ENCODE measurements at places on chromosomes 1 and 21. TPM values are rescaled to one million over a fixed set of nuclear protein-coding genes. Genes with fewer than 3 reads are reported as not detected.

GRCh38 chr1:161099090-161099802 is 1.1 kb downstream of the KLHDC9 start:
- DNase-seq = no peak

- no peak for DNase-seq
Measured at GRCh38 chr1:54812801-54813484, 11.8 kb upstream of the TTC22 start.

DNA sequence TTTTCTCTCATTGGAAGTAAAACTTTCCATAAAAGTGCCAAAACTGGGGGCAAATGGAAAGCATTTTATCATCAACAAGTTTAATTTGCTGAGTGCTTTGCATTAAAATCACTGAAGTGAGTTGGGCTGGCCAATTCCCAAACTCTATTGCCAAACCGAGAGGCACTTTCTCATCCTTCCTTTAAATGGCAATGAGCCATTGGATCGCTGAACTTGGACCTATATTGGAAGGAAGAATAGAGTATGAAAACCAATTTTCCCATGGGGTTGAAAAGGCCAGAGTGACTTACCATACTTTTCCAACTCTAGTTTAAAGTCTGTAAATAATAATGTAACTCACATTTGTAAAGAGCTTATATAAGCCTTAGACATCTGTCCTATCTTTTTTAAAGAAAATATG is 189.1 kb upstream of the C1orf87 start:
- DNase-seq = no peak

DNA sequence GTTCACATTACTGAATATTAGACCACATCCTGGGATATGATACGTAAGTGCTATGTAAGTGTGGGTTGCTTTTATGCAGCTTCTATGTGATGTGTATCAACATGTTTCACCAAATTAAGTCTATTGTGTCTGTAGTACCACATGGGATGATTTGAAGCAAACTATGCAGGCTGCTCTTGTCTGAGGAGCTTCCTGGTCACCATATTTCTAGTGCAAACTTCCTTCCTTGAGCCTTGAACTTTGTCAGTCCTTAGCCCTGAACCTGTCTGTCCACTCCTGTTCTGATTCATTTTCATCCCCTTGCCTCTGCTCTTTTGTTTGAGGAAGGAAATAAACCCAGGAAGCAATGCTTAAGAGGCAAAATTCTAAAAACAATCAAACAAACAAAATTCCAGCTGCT is 117.5 kb upstream of the VANGL1 start:
- no peak for DNase-seq

ANKRD13C gene
- 17.8 TPM for total RNA-seq

DNA sequence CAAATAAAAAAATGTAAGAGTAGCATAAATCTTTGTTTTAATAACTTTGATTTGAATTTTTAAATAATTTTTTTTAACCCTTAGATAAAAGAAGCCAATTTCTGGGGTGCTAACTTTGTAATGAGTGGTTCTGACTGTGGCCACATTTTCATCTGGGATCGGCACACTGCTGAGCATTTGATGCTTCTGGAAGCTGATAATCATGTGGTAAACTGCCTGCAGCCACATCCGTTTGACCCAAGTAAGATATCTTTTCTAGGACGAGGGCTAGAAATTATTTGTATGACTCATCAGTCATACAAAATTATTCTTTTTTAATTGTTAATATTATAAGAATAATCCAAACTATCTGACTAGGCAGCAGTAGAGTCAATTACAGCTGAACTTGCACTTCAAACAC is 71.2 kb downstream of the GPR161 start:
- DNase-seq = no peak

DNA sequence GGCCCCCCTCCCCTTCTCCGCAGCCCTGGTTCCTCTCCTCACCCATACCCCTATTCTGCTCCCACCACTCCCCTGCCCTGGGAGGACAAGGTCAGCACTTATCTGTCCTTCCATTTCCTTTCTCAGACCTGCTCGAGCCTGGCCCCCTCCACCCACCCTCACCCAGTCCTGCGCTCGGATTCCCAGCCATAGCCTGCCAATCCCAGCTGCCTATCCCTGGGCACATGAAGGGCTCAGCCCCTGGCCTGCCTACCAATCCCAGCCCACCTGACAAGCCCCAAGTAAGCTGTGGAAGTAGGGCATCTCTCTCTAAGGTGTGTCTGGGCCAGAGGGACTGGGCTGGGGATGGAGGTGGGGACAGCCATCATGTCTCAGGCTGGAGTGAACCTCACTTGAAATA is 5.4 kb downstream of the BLACAT1 start:
- DNase-seq = no peak

GRCh38 chr1:55572878-55573734 is 357.9 kb upstream of the USP24 start:
- no peak for DNase-seq

GRCh38 chr1:156070548-156070947 is 9.6 kb downstream of the RAB25 start:
- DNase-seq = no peak

DNA sequence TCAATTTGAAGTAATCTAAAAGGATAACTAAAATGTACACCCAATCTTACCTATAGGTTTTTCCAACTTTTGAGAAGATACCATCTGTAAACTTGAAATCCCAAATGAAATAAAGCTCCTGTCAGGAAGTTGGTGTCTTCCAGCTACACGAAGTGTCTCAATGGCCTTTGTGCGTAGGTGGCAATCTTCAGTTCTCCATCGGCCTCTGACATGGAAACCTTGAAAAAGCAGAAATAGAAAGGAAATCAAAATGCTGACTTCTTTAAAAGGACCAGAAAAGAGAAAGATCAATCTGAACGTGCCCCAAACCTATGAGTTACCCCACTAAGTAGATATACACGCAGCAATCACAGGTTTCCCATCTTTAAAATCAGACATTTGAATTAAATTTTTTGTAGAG is 10.0 kb downstream of the MKNK1 start:
- DNase-seq = no peak

HMGCS2 gene
- not detected for total RNA-seq

DNA sequence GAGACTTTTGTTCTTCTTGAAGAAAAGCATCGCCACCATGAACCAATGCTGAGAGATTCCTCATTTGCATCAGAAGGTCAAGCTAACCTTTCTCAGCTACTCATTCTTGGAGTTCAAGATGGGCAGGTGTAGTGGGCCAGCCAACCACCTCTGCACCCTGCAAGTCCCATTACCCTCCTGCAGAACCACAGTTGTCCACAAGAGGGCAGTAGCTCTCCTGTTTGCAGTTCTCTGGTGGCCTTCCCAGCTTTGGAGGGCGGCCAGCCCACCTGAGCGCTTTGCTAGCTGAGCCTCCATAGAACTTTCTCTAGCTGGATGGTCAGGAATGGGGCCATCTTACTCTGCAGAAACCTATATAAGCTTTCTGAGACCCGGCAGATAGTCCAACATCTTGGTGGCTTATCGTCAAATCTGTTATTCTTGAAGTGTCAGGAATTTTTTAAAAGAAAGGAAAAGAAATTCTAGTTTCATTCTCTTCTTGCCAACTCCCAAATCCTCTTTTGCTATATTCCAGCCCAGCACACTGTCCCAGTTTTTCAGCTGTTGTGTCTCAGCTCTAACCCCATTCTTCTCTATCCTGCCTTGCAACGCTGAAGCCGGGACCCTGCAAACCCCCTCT is 11.0 kb upstream of the LMX1A start:
- peak; percentile 89 for DNase-seq

SPRR2G gene
- total RNA-seq = not detected

DNA sequence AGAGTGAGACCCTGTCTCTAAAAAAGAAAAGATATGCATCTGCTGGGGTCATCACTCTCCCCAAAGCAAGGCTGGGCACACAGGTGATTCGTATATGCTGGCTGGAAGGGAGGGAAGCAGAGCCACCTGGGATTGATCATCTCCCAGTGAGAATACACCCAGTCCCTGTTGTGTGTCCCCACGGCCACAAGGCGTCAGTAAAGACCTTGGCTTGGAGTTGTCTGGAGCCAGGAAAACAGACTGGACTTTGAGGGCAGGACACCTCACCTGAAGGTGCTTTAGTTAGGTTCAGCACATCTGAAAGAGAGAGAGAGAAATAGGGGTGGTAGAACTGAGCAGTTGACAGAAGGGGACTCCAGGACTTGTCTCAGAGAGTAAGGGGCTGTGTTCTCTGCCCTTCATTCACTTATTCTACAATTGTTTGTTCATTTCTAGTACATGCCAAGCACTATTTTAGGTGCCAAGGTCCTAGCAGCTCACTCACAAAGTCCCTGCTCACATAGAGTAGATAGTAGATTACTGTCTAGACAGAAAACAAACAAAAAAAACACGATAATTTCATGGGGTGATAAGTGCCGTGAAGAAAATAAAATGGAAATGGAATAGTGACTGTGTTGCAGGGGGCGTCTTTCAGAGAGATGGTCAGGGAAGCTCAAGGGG is 13.5 kb downstream of the CITED4 start:
- peak; percentile 86 for DNase-seq

GRCh38 chr1:14824314-14824915 is 225.9 kb downstream of the KAZN start:
- DNase-seq = no peak

- no peak for DNase-seq
Measured at GRCh38 chr1:155947741-155948140, 6.3 kb downstream of the RXFP4 start.

OXCT2 gene
- total RNA-seq = not detected

ERVH48-1 gene
- not detected for total RNA-seq

- DNase-seq = no peak
Measured at GRCh38 chr1:169094897-169095569, 11.5 kb upstream of the ATP1B1 start.

DNA sequence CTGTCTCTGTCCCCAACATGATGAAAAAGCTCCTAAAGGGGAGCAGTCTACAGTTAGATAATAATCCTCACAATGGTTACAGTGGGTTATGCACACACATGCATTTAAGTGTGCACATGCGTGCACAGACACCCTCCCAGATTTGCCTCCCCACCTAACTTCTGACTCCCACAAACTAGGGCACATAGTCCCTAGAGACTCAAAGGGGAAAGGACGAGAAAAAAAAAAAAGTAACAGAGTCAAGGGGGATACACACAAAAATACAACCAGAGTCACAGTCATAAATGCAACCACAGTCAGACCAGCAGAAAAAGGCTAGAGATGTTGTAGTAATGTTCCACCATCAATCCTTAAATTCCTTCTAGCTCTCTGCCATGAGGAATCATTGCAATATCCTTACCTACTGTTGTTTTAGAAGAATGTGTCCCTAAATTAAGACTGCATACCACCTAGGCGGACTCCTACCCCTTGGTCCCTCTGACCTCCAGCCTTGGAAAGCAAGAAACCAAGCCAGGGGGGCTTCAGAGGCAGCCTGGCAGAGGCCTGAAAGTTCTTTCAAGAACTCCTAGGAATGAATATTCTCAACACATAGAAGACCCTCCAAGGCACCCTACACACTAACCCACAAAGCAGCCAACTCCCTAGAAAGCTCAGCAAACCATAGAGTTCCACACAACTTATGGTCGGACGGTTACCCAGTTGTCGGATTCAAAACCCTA is 1.3 kb downstream of the CRTC2 start:
- no peak for DNase-seq

LRRC39 gene
- total RNA-seq = 0.65 TPM

CCDC30 gene
- total RNA-seq = 3.2 TPM

EDEM3 gene
- total RNA-seq = 63.5 TPM

- peak; percentile 62 for DNase-seq
Measured at GRCh38 chr1:75233302-75233929, 99.2 kb downstream of the LHX8 start.

- DNase-seq = peak; percentile 91
Measured at GRCh38 chr1:212721388-212722247, 22.0 kb upstream of the BATF3 start.

PTPRC gene
- total RNA-seq = not detected

GRCh38 chr1:19682257-19682656 is 17.6 kb downstream of the HTR6 start:
- DNase-seq = peak; percentile 75

ITGB2 gene
- total RNA-seq = 24.8 TPM

DNA sequence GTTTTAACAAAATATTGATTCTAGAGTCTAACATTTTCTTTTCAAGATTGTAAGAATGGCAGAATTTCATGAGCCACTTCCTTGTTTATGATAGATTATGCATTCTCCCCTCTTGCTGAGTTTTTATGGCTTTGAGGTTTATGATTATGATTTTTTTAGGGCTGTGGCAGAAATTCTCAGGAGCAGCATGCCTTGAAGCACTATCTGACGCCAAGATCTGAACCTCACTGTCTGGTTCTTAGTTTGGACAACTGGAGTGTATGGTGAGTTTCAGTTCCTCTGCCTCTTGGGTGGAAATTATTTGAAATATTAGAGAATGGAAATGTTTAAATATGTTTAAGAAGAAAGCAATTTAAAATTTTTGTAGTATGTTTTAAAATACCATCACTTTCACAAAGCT is 10.2 kb downstream of the USP16 start:
- no peak for DNase-seq

DNA sequence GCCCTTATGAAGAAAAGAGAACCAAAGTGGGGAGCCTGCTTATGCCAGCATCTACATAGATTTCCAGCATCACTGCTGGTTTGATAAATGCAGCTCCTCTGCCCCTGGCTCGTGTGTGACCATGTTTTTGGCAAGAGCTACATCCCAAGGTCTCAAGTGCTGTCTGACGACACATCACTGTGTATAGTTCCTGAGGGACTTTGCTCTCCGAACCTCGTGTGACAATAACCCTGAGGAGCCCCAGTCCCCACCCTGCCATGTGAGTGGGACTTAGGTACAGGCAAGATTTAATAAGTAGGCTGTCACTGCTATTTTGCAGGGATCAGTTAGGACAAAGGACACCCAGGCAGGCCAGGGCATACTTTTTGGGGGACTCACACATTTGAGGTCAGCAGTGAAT is 28.8 kb upstream of the RERE start:
- DNase-seq = no peak

GRCh38 chr21:15686506-15686905 is 43.3 kb upstream of the USP25 start:
- DNase-seq = no peak

SLAMF9 gene
- not detected for total RNA-seq

GRCh38 chr1:198778049-198778448 is 139.2 kb downstream of the PTPRC start:
- DNase-seq = no peak

DNA sequence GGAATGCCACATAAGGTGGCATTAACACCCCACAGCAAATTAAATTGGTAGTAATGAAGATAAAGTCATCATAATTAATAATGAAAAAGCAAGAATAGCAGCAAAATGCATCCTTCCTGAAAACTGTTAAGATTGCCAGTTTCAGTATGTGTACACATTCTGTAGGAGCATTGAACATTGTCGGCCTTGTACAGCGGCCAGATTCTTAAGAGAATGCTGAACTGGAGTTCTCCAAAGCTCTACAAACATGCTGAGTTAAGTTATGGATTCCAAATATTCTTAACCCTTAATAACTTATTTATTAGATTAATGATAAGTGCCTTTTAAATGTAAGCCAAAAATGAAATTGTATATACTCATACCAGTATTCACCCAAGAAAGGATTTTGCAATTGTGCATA is 189.9 kb downstream of the AK5 start:
- DNase-seq = no peak

DNA sequence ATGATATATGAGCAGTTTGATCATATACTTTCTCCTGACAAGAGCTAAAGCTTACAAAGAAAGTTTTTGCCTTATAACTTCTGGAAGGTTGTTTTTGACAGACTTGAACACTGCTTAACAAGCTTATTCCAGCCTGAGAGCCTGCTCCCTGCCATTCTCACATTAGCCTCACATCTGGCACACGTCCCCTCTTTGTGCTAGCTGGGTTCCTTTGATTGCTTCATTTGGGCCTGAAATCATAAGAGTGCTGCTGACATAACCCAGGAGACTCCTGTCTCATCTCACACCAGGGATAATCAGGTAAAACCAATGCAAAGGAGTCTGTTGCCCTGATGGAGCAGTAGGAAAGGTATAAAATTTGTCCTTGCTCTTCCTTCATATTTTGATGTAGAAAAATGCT is 1411.7 kb upstream of the B3GALT2 start:
- peak; percentile 9 for DNase-seq

All from MCF 10A (cell line).